Mesangial cell (primary cell): ENCODE measurements at places on chromosomes 5 and 9. TPM values are rescaled to one million over a fixed set of nuclear protein-coding genes. Genes with fewer than 3 reads are reported as not detected.

FGD3 gene
- total RNA-seq, result under 0.01 TPM in 2 replicates

ENTPD2 gene
- not detected in 2 replicates for total RNA-seq

BAAT gene
- total RNA-seq, result 0.13 and 0.16 TPM in 2 replicates

UBE2QL1 gene
- not detected in 2 replicates for total RNA-seq

STKLD1 gene
- total RNA-seq, result 0.49 and 1.3 TPM in 2 replicates

CDX1 gene
- 0.33 and 0.63 TPM in 2 replicates for total RNA-seq

SPIN1 gene
- 49.6 and 51.3 TPM in 2 replicates for total RNA-seq
